ENCODE measurements at places on chromosomes 1 and 21.

DNA sequence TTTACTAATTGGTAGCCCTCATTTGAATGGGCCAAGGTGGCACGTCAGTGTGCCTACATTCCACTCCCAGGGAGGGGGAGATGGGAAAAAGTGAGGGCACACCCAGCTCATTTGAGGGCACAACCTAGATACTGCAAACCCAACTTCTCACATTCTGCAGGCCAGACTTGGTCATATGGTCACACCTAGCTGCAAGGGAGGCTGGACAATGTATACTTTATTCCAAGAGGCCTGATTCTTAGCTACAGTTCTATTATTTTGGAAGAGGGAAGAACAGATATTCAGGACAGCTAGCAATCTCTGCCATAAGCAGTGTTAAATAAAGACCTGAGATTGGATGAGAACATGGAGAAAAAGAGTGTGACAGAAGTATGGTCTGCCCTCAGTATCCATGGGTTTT is 180.4 kb downstream of the ROR1 start:
- DNase-seq = no peak

DNA sequence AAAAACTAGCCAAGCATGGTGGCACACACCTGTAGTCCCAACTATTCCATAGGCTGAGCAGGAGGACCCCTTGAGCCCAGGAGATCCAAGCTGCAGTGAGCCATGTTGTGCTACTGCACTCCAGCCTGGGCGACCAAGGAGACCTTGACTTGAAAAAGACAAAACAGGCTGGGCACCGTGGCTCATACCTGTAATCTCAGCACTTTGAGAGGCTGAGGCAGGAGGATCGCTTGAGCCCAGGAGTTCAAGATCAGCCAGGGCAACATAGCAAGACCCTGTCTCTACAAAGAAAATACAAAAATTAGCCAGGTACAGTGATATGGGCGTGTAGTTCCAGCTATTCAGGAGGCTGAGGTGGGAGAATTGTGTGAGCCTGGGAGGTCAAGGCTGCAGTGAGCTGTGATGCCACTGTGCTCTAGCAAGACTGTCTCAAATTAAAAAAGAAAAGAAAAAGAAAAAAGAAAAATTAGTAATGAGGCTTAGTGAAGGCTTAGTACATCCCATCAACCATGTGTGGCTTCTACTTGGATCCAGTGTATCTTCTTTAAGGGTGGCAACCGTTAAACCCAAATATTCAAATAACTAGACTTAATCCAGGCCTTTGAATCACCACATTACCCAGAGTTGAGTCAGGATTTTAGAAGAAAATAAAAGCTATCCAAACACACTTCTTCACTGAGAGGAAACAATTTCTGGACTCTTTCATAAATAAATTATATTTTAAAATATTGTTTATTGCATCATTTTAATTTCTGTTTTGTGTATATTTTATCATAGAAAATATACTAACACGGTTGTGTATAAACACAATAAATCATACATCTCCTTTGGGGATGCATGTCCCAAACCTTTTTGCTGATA is 74.3 kb upstream of the RAB4A start:
- no peak for DNase-seq

DNA sequence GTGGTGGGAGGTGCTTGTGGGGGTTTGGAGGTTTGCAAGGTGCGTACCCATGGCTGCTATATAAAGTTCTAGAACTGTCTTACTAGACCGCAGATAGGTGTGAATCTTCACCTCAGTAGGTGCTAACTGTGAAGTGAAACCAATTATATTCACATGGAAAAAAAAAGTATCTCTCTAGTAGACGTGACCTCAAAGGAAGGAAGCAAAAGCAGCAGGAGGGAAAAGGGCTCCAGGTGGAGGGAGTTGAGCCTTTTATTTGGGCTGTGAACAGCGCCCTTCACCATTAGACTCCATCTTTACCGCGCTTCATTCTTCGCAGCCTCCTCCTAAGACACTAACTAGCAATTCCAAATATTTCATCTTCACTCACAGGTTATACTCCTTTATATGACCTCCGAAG is 129.8 kb downstream of the TBX19 start:
- no peak for DNase-seq

GRCh38 chr1:85088408-85088784 is 40.1 kb upstream of the MCOLN3 start:
- no peak for DNase-seq

GRCh38 chr1:35371506-35371905 is 103.0 kb downstream of the ZMYM4 start:
- no peak for DNase-seq

- DNase-seq = no peak
Measured at GRCh38 chr21:21624674-21625073, 626.5 kb downstream of the NCAM2 start.

DNA sequence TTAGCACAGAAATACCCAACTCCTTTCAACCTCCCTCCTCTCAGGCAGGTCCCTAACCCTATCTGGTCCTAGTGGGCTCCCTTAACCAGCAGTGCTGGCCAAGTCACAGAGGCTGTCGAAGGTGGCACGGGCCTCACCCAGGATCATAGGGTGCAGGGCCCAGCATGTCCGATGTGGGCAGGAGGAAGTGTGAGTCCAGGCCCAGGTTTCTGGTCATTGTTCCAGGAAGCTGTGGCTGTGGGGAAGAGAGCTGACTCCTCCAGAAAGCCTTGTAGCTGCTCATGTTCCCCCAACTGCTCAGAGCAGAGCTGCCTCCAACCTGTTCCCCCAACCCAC is 2.4 kb downstream of the CCDC17 start:
- DNase-seq = no peak

- DNase-seq = no peak
Measured at GRCh38 chr1:195962051-195962450, 646.2 kb downstream of the KCNT2 start.

- DNase-seq = no peak
Measured at GRCh38 chr1:228453022-228453560, 34.1 kb upstream of the RNF187 start.

GRCh38 chr1:221823149-221823548 is 81.3 kb upstream of the DUSP10 start:
- no peak for DNase-seq

- no peak for DNase-seq
Measured at GRCh38 chr1:54157401-54157800, 4.6 kb upstream of the CDCP2 start.

- DNase-seq = no peak
Measured at GRCh38 chr1:61285371-61285885, 203.1 kb downstream of the NFIA start.

DNA sequence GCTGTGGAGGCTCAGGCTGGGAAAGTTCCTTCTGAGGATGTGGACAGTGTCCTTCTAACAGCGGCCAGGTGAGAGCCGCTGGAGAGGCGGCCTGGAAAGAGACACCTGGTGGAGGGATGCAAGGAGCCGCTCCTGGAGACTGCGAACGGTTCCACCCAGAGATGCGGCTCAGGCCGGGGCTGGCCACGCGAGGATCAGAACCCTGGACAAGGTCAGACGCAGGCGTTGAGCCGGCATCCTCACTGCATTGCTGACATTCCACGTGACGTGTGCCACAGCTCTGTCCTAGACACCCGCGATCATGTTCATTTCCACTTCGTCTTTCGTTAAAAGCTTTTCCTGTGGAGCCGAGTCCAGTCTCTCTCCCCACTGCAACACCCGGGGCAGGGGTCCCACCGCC is 28.8 kb downstream of the CFAP74 start:
- no peak for DNase-seq

- no peak for DNase-seq
Measured at GRCh38 chr21:22575165-22575584, 1577.0 kb downstream of the NCAM2 start.

- no peak for DNase-seq
Measured at GRCh38 chr1:165152727-165153126, 203.8 kb downstream of the LMX1A start.

Data from GF-D8 (cell line).